ENCODE measurements at places on chromosomes 12 and 14.

DNA sequence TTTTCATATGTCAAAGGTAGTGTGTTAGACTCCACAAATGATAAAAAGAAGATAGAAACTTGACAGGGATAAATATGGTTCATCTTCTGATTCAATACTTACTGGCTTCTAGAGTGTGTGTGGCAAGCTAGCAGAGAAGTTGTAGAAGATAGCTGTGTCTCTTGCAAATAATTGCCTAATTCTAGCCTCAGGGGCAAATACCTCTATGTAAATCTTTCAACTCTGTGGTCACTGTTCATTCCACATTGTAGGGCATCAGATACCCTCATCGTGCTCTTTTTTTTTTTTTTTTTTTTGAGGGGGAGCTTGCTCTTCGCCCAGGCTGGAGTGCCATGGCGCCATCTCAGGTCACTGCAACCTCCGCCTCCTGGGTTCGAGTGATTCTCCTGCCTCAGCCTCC is 1.7 kb downstream of the OLR1 start:
- DNase-seq, result no peak

- DNase-seq, result no peak
Measured at GRCh38 chr12:226401-226800, 12.4 kb upstream of the SLC6A12 start.

DNA sequence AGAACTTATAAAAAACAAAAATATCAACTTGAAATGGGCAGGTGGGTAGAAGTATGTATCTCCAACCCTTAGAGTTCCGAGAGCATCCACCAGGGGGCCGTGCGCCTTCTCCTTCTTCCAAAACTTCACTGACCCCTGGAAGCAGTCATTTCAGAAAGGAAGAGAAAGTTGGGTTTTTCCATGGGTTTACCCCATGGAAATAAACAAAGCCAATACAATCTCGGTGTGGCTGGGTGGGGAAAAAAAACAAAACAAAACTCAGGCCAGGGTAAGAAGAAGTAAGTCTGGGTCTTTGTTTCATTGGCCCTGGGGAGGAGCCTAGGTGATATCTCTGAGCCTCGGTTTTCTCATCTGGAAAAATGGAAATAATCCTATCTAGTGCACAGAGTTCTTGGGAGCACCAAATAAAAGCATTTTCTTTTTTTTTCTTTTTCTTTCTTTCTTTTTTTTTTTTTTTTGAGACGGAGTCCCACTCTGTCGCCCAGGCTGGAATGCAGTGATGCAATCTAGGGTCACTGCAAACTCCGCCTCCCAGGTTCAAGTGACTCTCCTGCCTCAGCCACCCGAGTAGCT is 33.6 kb upstream of the HNF1A start:
- DNase-seq, result peak; percentile 36

DNA sequence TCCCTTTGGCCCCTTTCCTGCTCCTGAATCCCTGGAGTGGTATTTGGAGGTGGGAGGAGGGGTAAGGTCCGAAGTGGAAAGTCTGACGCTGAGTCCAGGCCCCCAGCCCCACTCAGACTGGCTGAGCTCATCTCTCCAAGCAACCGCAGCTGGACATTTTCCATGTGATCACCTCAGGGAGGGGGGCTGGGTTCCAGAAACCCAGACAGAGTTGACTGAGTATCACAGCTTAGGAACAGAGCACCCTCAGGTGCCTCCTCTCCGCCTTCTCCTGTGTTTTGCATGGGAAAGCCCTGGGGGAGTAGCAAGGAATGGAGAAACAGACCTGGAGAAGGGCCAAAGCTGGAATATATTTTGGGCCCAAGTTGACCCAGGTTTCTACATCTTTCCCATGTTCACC is 8.0 kb upstream of the ITGA5 start:
- no peak for DNase-seq

- DNase-seq, result no peak
Measured at GRCh38 chr12:51132693-51133092, 40.2 kb downstream of the TFCP2 start.

DNA sequence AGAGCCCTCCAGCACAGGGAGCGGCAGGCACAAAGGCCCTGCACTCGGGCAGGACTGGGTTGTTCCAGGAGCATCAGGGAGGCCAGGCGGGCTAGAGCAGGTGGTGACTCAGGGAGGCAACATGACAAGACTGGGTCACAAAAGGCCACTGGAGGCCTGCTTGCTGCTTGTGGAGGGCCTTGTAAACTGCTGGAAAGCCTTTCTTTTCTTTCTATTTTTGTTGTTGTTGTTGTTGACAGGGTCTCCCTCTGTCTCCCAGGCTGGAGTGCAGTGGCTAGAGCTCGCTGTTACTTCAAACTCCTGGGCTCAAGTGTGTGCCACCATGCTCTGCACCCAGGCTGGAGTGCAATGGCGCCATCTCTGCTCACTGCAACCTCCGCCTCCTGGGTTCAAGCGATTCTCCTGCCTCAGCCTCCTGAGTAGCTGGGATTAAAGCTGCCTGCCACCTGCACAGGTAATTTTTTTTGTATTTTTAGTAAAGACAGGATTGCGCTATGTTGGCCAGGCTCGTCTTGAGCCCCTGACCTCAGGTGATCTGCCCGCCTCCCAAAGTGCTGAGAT is 11.8 kb upstream of the RCOR1 start:
- DNase-seq, result peak; percentile 53

- DNase-seq, result no peak
Measured at GRCh38 chr14:43525658-43526057, 981.4 kb downstream of the FSCB start.

GRCh38 chr12:104963757-104964156 is 5.7 kb upstream of the SLC41A2 start:
- DNase-seq, result no peak

- DNase-seq, result peak; percentile 33
Measured at GRCh38 chr12:107469011-107469410, 216.6 kb upstream of the PWP1 start.

GRCh38 chr14:20746566-20746965 is 879 bp downstream of the EDDM3A start:
- no peak for DNase-seq

- DNase-seq, result no peak
Measured at GRCh38 chr14:28807518-28807917, 40.9 kb downstream of the FOXG1 start.

DNA sequence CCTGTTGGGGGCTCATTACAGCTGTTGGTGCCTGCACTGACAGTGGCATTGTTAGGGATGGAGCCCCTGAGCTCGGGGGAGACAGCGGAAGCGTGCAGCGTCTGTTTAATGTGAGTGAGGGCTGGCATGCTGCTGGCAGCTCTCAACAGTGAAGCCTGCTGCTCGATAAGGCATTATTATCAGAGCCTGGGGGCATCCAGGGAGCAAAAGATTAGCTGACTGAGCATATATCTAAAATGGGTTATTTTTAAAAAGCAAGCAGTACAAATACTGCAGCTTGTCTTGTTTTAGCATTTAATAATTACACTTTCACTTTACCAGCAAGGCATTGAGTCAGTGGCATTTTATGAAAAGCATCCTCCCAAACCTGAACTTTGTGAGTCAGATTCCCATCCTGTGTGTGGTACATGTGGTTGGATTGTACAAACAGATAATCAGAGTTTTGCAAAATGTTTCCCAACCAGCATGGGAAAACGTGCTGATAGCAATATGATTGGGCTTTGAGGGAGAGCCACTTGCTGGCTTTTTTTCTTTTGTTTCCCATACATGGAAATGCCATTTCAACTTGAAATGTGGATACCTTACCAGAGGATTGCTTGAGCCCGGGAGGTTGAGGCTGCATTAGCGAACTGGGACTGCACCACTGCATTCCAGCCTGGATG is 150.8 kb downstream of the PRKCH start:
- peak; percentile 97 for DNase-seq

GRCh38 chr12:3131129-3131528 is 54.0 kb downstream of the TSPAN9 start:
- no peak for DNase-seq

GRCh38 chr12:5172886-5173285 is 129.2 kb downstream of the KCNA5 start:
- peak; percentile 41 for DNase-seq

DNA sequence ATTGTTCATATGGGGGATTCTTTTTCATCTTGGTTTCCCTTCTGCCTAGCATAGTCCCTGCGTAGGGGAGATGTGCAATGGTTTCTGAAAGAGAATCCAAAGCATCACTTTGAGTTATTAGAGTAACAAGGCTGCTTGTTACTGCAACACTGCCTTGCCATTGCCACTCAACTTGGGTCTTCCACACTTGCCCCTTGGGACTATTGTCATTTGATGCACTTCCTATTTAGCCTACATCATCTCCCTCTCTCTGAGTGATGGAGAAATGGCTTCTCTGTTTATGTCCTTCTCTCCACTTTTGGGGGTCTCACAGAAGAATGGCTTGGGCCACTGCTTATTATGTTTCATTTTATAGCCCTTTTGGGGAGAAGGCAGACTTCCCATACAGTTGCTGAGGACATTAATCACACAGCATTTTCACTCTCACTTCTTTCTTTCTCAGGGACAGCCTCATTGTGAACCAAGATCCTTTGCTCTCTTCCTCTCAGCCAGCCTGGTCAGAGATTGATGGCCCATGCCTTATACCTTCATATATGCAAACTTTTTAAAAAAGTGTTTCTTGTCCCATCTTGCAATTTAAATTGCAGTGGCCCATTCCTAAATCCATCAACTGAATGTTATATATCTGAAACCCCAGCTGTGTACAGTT is 50.8 kb upstream of the POC1B start:
- no peak for DNase-seq

DNA sequence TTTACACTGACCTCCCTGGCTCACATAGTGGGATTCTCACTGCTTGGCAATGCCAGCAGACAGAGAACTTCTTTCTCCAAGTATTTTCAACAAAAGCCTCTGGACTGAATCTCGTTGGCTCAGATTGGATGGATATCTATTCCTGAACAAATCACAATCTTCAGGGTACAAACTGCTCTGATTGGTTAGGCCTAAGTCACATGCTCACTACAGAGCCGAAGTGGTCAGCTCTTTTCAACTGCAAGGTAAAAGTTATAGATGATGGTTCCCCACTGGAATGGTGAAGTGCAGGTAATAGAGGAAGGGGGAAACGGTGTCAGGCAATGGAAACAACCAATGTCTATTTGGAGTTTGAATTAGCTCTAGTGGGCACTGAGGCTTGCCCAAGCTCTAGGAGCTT is 16.7 kb upstream of the VRK1 start:
- DNase-seq, result no peak

DNA sequence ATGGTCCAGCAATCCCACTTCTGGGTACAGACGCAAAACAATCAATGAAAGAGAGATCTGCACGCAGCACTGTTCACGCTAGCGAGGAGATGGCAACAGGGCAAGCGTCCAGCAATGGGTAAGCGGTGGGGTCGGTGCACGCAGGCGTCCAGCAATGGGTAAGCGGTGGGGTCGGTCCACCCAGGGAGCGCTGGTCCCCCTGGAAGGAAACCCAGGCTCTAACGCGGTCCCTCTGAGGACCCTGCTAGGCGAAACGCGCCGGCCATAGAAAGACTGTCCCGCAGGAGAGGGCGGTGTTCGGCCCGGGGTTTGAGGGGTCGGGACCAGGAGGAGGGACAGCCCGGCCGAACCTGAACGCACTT is 618 bp upstream of the PGAM5 start:
- no peak for DNase-seq

- DNase-seq, result no peak
Measured at GRCh38 chr12:56658921-56659320, 13.1 kb upstream of the ATP5F1B start.

DNA sequence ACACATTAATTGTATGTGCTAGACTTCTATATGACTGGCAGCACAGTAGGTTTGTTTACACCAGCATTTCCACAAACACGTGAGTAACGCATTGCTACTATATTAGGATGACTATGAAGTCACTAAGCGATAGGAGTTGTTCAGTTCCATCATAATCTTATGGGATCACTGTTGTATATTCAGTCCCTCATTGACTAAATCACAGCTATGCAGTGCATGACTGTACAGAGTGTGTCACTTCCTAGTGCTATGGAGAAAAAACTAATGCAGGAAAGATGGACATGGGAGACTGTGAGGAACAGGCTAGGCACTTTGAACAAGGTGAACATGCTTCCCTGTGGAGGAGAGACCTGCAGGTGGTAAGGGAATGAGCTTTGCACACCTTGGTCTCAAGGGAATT is 259.8 kb downstream of the NUAK1 start:
- DNase-seq, result no peak

DNA sequence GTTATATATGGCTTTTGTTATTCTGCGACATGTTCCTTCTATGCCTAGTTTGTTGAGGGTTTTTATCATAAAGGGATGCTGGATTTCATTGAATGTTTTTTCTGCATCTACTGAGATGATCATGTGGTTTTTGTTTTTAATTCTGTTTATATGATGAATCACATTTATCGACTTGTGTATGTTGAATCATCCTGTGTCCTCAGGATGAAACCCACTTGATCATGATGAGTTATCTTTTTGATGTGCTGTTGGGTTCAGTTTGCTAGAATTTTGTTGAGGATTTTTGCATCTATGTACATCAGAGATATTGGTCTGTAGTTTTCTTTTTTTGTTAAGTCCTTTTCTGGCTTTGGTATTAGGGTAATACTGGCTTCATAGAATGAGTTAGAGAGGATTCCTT is 291.2 kb downstream of the AKAP6 start:
- peak; percentile 11 for DNase-seq

- DNase-seq, result no peak
Measured at GRCh38 chr12:60197589-60197988, 601.8 kb downstream of the SLC16A7 start.

DNA sequence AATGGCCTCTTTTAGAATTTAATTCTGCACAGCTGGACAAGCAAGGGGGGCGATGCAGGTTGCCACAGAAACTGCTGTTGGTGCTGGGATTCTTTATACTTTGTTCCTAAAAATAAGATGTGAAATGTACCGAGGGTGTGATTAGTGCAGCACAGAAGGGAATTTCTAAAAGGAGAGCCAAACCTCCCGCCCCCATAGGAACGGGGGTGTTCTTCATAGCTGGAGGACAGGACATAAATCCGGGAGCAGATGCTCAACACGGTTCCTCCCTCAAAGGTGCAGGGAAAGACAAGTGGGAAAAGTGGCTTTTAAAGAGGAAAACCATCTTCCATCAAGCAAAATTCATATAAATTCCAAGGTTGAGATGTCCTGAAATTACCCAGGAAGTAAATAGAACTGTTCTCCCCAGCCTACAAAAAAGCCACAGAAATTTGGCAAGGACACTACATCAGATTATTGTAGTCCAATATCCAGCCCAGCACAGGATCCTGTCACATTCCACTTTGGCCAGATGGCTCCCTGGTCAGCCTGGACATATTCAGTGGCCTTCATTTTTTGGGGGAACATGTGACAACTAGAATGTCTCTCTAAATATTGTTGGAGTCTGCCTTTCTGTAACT is 51.4 kb upstream of the TMX1 start:
- DNase-seq, result no peak

GRCh38 chr12:5988088-5988487 is 43.0 kb upstream of the ANO2 start:
- DNase-seq, result no peak

DNA sequence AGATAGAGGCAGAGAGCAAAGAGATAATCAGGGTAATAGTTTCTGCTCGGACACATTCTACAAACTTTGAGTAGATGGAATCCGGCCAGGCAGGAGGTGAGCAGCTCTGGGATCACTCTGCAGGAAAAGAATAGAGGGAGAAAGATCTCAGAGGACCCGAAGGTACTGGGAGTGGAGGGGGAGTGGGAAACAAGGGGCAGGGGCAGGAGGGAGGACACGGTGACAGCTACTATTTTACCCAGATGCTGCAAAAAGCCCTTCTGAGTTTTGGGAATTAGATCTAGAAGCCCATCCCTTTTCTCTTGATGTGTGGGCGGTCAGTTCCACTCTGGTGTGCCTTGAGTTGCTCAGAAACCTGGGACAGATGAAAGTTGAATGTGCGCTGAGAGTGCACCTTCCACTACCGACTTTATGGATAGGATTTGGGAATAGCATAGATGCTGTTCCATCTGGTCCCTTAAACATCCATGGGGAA is 556 bp downstream of the GPRC5A start:
- no peak for DNase-seq

Data from Daoy (cell line).